ENCODE measurements at places on chromosomes 16 and 17.
A peak's percentile ranks its signal among the peaks of the same experiment; 100 is the strongest.

- no peak for DNase-seq
Measured at GRCh38 chr17:27741361-27741861, 58.9 kb downstream of the NOS2 start.

- peak; percentile 95 for DNase-seq
Measured at GRCh38 chr16:57628008-57628781, at the start of gene ADGRG1. Gene ADGRG1, plus strand, starts transcription at chr16:57628630. Its CDS starts 21,658 bp downstream, at chr16:57650288.

- DNase-seq, result peak; percentile 26
Measured at GRCh38 chr17:39671651-39672521, 3.6 kb downstream of the PNMT start.

- DNase-seq, result peak; percentile 16
Measured at GRCh38 chr16:61432421-61432820, 603.8 kb downstream of the CDH8 start.

Data from fibroblast of skin of right quadriceps (primary cell).